Astrocyte of the cerebellum (primary cell): ENCODE measurements at places on chromosomes 6 and 20.

DNA sequence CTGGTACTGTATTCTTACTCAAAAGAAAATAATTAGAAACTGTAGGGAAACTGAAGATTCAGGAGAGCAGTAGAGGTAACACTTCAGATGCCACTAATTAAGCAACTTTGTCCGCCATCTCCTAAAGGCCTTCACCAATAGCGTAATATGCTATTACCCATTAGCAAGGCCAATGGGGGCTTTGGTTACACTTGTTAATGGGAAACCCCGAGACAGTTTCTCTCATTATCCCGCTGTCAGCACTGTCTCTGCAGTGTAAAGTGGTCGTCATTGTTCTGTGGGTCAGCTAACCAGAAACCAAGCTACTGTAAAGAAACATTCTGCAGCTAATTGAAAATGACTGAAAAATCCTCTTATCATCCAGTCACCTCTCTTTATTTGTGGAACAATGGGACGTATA is 468.0 kb upstream of the POU3F2 start:
- no peak for DNase-seq

DNA sequence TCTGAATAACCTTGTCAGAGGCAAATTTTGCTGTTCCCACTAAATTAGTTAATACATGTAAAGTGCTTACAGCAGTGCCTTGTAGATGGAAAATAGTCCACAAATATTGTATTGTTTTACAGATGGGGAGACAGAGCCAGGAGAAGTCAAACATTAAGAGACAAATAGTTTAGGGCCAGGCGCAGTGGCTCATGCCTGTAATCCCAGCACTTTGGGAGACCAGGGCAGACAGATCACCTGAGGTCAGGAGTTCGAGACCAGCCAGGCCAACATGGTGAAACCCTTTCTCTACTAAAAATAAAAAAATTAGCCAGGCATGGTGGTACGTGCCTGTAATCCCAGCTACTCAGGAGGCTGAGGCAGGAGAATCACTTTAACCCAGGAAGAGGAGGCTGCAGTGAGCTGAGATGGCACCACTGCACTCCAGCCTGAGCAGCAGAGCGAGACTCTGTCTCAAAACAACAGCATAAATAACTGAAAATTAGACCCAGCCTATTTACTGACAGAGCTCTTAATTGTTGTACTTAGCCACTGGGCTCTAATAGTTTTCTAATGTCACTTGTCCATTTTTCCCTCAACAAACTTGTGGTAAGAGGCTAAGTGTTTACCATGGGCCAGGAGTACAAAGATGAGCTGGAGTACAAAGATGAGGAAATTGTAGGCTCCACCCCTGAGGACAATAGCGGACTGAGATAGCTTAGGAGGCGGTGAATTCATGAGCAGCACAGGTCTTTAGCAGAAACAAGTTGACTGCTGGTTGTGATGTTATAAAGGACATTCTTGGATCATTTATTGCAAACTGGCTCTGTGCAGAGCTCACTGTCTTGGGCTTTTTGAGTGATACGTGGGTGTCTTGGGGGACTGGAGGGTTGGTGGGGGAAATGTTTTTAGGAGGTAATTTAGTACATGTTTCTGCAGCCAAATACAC is 6.4 kb downstream of the ZSWIM3 start:
- DNase-seq = no peak

DNA sequence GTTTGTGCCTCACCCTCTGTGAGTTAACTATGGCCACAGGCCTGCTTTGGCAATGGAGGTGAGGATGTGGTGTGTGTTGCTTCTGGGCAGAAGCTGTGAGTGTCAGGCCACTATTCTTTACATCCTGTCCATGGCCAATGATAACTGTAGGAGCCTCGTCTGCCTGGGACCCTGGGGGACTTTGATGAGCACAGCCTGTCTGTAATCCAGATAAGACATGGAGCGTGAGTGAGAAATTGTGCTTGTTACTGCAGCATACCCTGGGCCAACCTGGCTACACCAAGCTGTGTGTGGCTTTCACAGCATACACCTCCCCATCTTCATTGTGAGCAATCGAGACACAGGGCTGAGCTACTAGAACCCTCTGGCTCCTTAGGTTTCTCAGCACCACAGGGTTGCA is 150.4 kb downstream of the MYLK4 start:
- DNase-seq = no peak

- DNase-seq = no peak
Observed at GRCh38 chr6:158560836-158561320, 987 bp downstream of the TMEM181 start.

DNA sequence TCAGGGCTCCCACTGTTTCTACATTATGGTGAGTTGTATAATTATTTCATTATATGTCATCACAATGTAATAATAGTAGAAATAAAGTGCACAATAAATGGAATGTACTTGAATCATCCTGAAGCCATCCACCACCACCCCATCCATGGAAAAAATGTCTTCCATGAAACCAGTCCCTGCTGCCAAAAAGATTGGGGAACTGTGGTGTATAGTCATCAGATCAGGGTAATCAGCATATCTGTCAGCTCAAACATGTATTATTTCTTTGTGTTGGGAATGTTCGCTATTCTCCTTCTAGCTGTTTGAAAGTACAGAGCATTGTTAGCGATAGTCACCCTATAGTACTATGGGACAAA is 33.8 kb upstream of the SLC22A23 start:
- DNase-seq = no peak

DNA sequence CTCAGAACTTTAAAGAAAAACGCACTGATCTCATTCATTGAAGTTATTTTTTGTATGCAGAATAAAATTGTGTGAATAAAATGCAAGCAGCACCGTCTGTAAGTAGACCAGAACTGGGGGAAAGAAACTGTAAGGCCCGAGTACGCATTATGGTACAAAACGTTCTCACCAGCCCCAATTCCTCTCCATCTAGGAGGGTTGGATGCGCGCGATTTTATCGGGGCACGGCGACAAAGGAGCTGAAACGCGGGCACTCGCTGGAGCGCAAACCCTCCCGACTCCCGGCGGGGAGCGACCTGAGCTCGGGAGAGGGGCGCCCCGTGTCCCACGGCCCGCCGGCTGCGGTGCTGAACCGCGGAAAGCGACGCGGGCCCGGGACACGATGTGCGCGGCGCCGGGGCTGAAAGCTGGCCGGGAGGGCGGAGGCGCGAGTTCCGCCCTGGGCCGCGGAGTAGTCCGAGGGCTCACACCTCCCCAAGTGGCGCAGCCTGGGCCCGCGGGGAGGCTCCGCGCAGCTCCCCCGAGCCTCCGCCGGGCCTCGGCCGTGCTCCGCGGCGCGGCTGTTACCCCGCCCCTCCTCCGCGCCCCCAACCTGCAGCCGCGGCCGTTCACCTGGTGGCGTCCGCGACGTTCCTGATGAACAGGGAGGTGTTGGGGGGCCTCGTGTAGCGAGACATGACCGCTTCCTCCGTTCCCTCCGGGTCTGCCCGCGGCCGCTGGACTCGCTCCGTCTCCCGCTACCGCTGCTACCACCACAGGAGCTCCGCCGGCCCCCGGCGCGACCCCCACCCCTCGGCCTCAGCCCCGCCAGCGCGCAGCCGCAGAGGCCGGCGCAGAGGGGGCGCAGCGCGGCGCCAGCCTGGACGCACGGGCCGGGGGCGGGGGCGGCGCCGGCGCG is at the start of gene SRSF12:
TSS of gene SRSF12 (minus strand) at position 861 of the 898 bp plus-strand sequence. CDS start at position 677, 184 bp downstream.
- no peak for DNase-seq

- DNase-seq = no peak
Observed at GRCh38 chr20:37225146-37225545, 36.5 kb downstream of the GHRH start.

GRCh38 chr20:33865761-33866370 is 54.7 kb downstream of the CHMP4B start:
- no peak for DNase-seq

DNA sequence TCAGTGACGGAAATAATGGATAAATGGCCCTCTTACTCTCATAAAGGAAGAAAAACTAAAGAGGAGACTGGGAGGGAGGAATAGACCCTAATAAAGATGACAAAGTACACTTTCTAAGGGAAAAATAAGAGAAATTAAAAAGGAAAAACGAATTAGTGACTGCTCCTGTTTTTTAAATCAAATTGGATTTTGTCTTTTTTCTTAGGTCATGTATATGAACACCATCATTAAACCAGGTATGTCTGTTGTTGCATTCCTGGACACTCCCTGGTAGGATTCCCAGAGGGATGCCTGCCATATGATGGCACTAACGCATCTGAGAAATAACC is 59.4 kb upstream of the BTN3A2 start:
- no peak for DNase-seq

DNA sequence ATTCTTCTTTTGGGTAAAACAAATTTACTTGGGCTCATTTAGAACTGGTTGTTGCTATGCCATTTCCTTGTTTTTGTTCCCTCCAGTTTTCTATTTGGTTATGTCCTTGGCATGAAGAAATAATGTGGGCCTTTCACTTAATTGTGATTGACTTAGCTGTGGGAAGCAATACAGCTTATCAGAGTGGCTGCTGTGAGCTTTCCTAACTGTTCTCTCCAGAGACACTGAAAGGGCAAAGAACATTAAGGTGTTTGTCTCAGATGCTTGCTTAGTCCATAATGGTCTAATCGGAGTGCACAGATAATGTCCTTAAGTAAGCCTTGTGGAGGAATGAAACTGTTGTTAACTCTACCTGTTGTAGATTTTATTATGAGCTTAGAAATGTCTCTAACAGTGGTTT is 56.6 kb downstream of the SH3BGRL2 start:
- no peak for DNase-seq

DNA sequence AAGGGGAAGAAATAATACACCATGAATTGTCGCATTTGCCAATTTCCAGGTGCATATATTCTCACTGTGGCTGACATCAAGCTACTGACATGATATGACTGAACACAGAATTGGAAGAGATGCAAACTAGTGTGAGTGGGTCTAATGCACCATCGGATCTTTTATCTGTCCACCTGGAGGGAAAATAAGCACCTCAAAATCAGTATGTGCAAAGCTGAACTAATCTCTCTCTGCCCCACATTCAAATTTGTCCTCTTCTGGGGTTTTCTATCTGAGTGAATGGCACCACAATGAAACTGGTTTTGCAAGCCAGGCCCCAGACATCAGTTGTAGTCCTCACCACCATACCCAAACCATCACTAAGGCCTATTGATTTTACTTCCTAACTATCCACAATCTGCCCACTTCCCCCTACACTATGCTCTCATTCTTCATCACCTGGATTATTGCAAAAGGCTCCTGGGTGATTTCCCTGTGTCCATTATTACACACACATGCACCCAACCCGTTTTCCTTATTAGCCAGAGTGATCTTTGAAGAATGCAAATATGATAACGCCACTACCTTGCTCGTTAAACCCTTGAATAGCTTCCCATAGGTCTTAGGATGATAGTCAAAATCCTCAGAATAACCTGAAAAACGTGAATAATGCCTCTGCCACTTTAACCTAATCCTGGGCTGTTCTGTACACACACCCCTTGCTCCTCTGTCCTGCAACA is 159.0 kb upstream of the GMDS start:
- DNase-seq = no peak

DNA sequence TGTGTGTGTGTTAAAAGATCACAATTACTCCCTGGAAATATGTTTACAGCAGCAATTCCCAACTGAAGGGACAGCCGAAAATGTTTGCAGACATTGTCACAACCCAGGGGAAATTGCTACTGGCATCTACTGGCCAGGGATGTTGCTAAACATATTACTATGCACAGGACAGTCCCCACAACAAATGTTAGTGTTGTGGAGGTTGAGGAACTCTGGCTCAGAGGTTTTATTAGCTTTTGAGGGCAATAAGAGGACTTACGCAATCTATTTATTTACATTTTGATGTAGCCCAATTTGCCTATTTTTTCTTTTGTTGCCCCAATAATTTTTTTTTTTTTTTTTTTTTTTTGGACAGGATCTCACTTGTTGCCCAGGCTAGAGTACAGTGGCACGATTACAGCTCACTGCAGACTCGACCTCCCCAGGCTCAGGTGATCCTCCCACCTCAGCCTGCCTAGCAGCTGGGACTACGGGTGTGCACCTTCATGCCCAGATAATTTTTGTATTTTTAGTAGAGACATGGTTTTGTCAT is 154.1 kb downstream of the RPS12 start:
- no peak for DNase-seq

GRCh38 chr6:99933129-99933528 is 60.9 kb downstream of the MCHR2 start:
- DNase-seq = peak; percentile 9

GRCh38 chr6:28489366-28490204 is 26.0 kb downstream of the GPX6 start:
- no peak for DNase-seq

GRCh38 chr6:43921548-43922425 is 151.8 kb downstream of the VEGFA start:
- DNase-seq = no peak

- DNase-seq = no peak
Observed at GRCh38 chr20:10696650-10697049, 22.9 kb upstream of the JAG1 start.

DNA sequence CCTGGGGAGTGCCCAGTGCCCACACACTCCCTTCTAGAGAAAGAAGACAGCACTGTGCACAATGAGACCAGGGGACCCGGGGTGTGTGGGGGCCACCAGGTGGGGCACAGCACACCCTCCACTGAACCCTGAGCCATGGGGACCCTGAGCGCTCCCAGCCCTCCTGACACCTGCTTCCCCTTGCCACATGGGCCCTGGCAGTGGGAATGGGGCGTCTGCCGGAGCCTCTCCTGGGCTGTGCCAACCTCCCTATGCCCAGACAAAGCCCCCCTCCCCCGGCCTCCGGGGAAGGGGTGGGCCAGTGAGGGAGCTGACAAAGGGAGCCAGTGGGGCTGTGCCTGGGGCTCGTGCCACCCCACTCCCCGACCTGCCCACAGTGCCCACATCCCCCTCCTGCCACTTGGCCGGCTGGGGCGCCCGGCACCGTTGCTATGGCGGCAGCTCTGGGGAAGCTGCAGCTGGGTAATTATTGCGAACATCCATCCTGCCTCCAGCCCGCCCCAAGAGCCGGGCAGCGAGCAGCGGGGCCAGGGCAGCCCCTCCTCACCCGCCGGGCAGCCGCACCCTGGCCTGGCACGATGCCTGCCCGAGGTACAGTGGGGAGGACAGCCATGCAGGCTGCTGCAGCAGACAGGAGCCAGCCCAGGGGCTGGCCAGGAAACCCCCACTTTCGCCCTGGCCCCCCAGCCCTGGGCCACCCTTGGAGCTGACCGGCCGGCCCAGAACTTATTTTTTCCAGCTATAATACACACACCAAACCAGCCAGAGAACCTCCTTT is 41.9 kb upstream of the NOL4L start:
- no peak for DNase-seq

- no peak for DNase-seq
Observed at GRCh38 chr20:17624551-17625245, 54.8 kb downstream of the DSTN start.

DNA sequence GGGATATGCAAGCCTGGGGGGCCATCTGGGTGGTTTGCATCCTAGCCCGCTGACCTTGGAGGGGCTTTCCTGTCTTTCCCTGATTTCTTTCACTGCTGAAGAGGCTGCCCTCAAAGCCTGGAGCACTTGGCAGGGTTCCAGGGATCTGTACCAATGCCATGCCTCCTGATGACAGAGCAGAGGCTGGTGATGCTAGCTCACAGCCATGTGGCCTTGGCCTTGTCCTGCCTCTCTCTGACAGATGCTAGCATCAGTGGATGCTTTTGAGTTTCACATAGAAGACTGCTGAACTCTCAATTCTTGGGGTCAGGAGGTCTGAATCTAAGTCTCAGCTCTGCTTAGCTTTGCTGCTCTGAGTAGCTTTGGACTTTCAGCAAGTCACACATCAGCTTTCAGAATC is 21.9 kb upstream of the RREB1 start:
- no peak for DNase-seq
